GM12878 (cell line): ENCODE measurements at places on chromosomes 16 and 17. TPM values are rescaled to one million over a fixed set of nuclear protein-coding genes. Genes with fewer than 3 reads are reported as not detected.

The KRT23 gene
- not detected in 2 replicates for total RNA-seq

DNA sequence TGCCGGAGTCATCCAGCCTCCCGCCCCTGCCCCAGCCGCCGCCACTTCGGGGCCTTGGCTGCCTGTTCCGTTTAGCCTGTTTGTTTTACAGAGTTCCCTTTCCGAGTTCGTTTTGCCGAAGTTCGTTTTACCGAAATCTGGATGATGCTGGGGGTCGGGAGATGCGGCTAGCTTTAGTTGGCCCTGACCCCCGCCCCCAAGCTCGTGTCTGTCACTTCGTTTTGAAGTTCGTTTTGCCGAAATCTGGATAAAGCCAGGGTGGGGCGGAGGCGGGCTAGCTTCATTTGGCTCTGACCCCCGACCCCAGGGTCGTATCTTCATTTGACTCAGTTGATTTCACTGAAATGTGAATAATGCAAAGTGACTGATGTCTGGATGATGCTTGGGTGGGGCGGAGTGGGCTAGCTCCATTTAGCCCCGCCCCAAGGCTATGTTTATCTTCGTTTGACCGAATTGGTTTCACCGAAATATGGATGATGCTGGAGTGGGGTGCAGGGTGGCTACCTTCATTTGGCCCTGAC is 591 bp downstream of the PSMD7 start:
- peak overlapping the region; percentile 72 for H3K4me3 ChIP-seq
- peak overlapping the region; percentile 88 for H3K27ac ChIP-seq
- H3K27me3 ChIP-seq, result no peaks in the 10 kb centered on the region
- H3K36me3 ChIP-seq, result no peaks in the 10 kb centered on the region
- DNase-seq, result no peak

- no peaks in the 10 kb centered on the region for H3K4me1 ChIP-seq
- no peak overlapping the region for H3K27ac ChIP-seq
- no peak for DNase-seq
- H3K27me3 ChIP-seq, result no peaks in the 10 kb centered on the region; the same call in 1 of the 2 replicates
- no peak overlapping the region for H3K4me3 ChIP-seq
Measured at GRCh38 chr17:31803494-31804213, 55.4 kb downstream of the COPRS start.

- no peaks in the 10 kb centered on the region for H3K27me3 ChIP-seq
- peak overlapping the region; percentile 97 for H3K27ac ChIP-seq
- peak overlapping the region; percentile 51; the same call in 1 of the 2 replicates for H3K4me3 ChIP-seq
Measured at GRCh38 chr17:32523017-32523680, 36.4 kb downstream of the CDK5R1 start.

DNA sequence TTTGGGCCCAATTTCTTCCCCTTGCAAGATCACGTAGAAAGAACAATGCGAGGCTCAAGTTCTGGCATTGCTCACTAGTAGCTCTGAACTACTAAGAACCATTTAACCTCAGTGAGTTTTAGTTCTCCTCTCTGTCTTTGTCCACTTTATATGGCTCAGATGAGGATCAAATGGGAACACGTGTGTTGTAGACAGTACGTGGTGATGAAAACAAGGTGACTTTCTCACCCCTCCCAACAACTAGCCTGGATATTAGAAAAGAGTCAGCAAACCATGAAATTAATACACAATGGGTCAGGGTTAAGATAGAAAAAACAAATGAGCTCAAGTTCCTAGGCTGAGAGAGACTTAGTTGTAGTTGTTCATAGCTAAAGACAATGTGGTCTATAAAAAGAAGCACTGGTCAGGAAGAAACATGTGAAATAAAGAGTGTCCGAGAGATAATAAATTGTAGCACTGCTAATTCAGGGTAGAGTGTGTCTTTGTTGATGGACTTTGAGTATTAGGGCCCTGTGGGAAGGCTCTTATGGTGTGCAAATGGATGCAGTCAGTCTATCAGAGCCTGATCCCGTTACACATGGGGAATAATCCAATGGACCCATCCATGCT is 417.0 kb downstream of the HAPSTR1 start:
- no peak overlapping the region for H3K4me3 ChIP-seq
- H3K4me1 ChIP-seq, result no peaks in the 10 kb centered on the region
- no peaks in the 10 kb centered on the region for H3K36me3 ChIP-seq
- H3K27ac ChIP-seq, result no peak overlapping the region
- DNase-seq, result no peak

GRCh38 chr17:72618001-72618509 is 474.4 kb downstream of the SLC39A11 start:
- H3K27ac ChIP-seq, result no peak overlapping the region
- H3K4me1 ChIP-seq, result no peaks in the 10 kb centered on the region
- no peak overlapping the region for H3K4me3 ChIP-seq
- H3K36me3 ChIP-seq, result no peaks in the 10 kb centered on the region
- DNase-seq, result no peak
